ENCODE measurements at places on chromosomes 13 and 19.

DNA sequence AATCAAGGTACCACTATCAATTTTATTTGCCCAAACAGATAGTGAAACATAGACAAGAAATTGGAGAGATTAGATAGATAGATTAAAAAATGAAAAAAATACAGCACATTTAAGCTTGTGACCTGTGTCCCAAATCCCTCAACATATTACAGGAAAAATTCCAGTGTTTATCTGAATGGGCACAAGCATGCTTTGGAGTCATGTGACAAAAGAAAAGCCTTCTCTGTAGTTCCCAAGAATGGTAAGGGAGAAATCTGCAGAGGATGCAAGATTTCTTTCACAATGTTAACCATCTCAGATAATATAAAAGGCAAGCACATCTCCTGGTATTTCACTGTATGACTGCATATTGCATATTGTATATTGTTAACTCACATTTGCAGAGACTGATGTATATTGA lies 168.0 kb downstream of the PCDH9 start:
- no peak for DNase-seq

DNA sequence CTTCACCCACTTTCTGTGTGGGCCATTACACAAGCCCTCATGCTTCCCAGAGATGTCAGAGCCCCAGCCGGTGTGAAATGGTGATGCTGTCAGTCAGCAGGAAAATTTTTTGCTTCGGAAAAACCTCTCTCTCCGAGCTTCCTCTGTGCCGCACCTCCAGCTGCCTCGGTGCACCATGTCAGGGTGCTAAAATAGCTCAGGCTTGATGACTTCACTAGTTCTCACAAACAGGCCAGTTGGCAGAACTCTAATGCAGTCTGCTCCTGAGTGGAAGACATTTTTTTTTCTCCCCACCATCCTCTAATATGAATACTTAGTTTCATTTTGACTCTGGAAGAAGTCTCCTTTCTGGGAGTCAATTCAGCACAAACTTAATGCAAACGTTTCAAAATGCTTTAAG lies 71.3 kb downstream of the KLF12 start:
- DNase-seq: no peak

DNA sequence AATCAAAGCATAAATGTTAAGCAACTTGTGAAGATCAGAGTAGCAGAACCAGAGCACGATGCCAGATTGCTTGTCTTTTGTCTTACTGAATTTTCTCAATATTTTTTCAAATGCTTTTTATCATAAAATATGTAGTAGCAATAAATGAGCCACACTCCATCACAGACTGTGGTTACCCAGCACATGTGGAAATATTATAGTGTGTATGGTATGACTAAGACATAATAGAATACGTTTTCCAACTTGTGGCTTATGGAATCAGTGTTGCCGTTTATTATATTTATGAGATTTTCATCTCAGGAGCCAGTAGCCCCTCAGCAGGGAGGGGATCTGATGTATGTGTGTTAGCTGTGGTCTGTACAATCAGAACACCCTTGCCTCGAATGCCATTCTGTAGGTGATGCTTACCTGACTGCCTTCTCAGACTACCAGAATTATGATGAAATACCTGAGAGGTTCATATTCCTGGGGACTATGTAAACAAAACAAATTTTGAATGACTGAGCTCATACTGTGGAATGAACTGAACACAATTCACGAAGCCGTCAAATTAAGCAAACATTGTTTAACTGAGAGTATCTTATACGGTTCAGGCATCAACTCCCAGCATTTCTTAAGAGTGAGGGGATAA lies 1.9 kb downstream of the SCEL start:
- no peak for DNase-seq

- no peak for DNase-seq
Measured at GRCh38 chr19:18489627-18490184, 32.2 kb downstream of the ELL start.

DNA sequence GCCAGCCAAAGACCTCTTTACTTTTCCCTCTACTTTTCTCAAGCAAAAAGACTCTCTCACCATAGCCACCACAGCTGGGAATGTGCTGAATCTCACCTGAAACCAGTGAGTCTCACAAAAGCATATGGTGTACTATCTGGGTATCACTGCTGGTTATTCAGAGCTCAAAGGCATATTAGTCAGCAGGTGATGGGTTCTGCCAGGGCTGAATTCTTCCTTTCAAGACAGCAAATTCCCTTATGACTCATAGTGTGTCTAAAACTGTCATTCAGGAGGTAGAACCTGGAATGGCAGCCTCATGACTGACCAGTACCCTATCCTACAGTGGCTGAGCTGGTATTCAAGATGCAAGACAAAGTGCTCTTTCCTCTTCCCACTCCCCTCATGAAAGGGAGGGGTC lies 2859.1 kb downstream of the PCDH9 start:
- DNase-seq: no peak

GRCh38 chr13:40139896-40140520 lies 484.5 kb downstream of the COG6 start:
- DNase-seq: no peak

DNA sequence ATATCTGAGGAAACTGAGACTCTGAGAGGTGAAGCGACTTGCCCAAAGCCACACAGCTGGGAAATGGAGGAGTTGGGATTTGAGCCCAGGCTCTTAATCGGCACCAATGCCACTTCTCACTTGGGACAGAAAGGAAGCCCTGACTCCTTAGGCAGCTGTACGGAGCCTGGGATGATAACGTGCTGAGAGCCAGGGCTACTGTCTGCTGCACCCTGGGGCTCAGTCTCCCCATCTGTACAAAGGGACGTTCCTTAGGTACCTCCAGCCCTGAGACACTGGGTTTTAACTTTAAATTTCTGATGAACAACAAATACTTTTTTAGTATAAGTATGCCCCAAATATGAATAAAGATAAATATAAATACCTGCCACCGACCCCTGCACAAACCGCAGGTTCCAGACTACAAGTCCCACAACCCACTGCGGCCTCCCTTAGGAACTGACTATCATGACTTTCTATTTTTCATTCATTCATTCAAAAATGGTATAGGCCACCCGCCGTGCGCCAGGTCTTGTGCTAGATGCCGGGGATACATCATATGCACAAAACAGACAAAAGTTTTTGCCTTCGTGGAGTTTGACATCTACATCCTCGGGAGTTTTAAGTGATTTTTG lies 776 bp upstream of the NCLN start:
- DNase-seq: peak; percentile 47

- no peak for DNase-seq
Measured at GRCh38 chr13:34048652-34049051, 230.7 kb downstream of the RFC3 start.
